ENCODE measurements at places on chromosomes 13 and 19.

DNA sequence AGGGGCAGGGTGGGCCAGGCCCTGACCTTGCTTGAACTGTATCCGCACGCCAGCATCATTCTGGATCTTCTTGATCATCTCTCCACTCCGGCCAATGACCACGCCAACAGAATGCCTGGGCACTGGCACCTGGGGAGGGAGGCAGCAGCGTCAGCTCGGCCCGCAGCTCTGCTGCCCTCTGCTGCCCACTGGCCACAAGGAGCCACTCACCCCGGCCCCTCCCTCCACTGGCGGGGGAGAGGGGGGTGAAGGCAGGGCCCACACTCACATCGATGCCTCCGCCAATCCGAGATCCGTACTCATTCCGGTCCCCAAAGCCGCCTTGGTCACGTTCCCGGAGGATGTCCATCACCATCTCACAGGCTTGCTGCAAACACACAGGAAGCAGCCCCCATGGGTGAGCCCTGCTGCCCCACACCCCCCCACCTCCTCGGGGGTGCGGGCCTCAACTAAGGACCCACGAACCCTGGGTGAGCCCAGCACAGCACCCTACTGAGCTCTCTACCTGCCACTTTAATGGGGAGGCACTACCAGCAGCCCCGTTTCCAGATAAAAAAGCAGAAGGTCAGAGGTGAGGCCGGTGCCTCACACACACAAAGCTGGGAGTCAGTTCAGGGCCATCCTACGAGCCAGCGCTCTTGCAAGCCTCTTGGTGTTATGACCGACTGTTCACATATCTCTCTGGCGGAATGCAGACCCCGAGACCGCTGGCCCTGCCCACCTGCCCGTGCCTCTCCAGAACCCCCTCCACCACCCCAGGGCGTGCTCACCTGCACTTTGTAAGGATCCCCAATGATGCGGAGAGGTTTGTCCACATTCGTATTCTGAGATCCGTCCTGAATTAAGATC lies 6.7 kb downstream of the KHSRP start:
- DNase-seq, result peak; percentile 56

- DNase-seq, result peak; percentile 89
Observed at GRCh38 chr19:57099199-57099661, 20.6 kb upstream of the USP29 start.

- no peak for DNase-seq
Observed at GRCh38 chr13:43389573-43389972, 366.2 kb downstream of the DNAJC15 start.

- DNase-seq, result peak; percentile 66
Observed at GRCh38 chr13:113489549-113490495, 689 bp downstream of the DCUN1D2 start.

DNA sequence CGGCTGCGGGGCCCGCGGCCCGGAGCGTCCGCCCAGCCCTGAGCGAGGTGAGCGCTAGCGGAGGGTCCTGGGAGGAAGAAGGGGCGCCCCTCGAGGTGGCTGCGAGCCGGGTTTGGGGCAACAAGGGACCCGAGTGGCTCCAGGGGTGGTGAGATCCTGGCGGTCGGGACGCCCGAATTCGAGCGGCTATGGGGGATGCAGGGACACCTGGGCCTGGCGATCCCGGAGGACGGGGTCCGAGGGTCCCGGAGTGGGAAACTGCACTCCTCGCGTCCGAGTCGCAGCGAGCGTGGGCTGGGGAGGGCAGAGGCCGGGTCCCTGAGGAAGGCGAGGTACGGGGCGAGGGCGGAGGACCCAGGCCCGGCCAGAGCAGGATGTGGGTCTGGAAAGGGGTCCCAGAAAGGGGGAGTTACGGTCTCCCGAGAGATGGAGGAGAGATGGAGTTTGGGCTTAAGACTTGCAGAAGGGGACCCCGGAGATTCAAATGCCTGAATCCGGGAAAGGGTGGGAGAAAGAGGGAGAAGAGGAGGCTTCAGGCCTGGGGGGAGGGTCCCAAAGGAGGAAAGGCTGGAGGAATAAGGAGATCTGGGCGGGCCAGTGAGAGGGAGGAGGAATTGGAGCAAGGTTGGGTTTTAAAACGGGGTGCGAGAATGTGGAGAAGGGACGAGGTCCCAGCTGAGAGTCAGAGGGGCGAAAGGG lies 542 bp downstream of the CACNG7 start:
- no peak for DNase-seq

GRCh38 chr13:76398425-76398824 lies 487.8 kb downstream of the KCTD12 start:
- DNase-seq, result no peak

GRCh38 chr19:14890643-14891379 lies 4.9 kb upstream of the OR7A17 start:
- no peak for DNase-seq

- DNase-seq, result no peak
Observed at GRCh38 chr19:14094854-14095253, 4.3 kb upstream of the SAMD1 start.

GRCh38 chr13:92739306-92739818 lies 487.2 kb upstream of the GPC6 start:
- DNase-seq, result no peak
